Central memory CD4-positive, alpha-beta T cell (primary cell): ENCODE measurements at places on chromosomes 7 and 10.

DNA sequence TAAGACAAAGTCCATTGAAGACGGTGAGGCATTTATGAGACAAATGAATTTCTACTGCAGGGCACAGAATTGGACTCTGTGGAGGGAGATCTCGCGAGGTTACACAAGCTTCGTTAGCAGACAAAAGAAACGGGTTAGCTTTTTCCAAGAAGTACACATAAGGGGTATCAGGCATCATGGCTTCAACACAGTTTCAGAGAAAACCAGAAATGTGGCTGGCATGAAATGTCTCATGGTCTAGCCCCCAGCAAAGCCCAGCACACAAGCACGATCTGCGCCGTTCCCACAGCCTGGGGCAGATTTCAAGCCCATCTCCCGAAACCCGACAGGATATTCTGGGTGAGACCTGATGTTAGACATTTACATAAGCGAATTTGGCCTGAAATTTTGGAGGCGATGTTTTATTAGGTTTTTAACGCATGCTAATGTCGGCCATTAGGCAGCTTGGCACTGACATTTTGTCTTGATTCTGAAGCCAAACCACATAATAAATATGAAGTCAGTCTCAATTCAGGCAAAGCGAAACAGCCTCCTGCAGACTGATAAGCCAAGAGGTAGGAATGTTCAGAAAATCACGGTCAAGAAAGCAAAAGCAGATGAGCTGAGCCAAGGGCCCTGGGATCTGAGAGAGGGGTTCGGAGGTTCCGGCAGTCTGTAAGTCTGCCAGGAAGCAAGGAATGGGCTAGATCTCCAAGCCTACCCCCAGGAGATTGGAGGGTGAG, 240.5 kb downstream of the PRPF18 start:
- DNase-seq = no peak

DNA sequence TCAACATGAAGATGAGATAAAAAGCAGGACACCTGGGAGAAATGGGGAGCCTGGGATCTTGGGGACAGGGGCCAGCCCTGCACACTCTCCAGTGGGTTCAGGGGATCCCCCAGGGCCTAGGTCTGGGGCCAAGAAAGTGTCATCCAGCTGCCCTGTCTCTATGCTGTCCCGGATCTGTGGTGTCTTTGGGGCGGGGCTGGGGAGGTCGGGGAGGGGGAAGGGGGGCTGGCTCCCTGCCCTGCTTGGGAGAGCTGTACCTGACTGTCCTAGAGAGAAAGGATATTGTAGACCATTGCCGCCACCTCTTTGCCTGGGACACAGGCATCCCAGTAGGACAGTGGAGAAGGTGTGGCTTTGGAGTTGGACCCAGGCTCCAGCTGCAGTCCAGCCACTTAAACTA, 7.0 kb upstream of the SPACDR start:
- DNase-seq = no peak

DNA sequence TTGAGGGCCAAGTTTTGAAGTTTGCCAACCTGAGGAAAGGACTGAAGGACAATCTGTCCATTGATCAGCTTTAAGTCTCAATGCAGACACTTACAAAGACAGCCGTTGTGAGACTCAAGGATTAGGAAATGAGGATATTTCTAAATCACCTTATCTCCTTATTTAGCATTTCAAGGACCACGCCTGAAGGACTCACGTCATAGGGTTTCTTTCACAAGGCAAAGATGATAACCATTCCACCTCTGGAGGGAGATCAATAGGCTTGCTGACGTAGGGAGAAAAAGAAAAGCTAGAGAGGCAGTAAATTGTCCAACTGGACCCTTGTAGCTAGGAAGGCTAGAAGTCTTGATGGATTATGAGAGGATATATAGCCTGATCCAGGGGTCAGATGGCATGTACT, 3.3 kb upstream of the ASB4 start:
- no peak for DNase-seq

- no peak for DNase-seq
Measured at GRCh38 chr7:111763221-111763801, 201.0 kb upstream of the IMMP2L start.

DNA sequence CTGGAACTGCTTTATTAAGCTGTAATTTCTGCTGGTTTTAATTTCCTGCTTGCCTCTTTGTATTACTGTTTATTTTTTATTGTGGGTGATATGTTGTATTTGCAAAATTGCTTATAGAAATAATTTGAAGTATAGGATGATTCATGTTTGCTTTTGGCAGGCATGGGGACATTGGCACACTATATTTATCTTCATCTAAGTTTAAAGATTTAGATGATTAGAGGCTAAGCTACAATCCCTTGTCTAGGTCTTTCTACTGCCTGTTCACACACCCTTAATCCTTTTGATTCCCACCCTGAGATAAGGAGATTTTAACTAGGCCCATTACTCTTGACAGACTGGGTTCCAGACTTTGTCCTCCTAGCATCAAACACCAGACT, 182.8 kb upstream of the KAT6B start:
- no peak for DNase-seq

DNA sequence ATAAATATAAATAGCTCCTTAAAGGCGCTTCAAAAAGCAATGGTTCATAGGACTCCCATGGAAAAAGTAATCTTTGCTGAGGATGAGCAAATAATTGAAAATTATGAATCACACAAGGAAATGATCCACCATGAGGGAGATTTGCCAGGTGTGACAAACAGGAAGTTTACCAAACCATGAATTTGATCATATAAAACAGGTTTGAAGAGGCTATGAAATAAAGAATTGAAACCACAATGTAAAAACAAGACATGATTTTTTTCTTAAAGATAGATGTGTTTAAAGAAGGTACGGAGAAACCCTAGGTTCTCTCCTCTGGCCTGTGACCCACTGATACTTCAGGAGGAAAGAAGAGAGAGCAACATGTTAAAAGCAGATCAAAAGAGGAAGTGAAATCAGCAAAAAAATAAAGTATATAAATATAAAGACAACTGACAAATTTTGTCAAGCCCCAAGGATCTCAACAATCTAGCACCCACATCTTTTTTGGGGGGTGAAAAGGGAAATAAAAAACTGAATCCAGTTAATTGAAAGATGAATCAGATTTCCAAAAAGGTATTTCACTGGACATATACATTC, 111.3 kb upstream of the ASAH2 start:
- DNase-seq = no peak

GRCh38 chr7:129859183-129859582, 93.6 kb downstream of the UBE2H start:
- no peak for DNase-seq

- peak; percentile 85 for DNase-seq
Measured at GRCh38 chr7:131231381-131232220, 96.1 kb upstream of the MKLN1 start.

- no peak for DNase-seq
Measured at GRCh38 chr7:17234030-17234397, 64.4 kb upstream of the AHR start.

- no peak for DNase-seq
Measured at GRCh38 chr10:132459301-132460003, 62.5 kb downstream of the PWWP2B start.

GRCh38 chr7:78448911-78449310, 650.3 kb downstream of the PHTF2 start:
- no peak for DNase-seq
